ENCODE measurements at places on chromosomes 5 and 9.

DNA sequence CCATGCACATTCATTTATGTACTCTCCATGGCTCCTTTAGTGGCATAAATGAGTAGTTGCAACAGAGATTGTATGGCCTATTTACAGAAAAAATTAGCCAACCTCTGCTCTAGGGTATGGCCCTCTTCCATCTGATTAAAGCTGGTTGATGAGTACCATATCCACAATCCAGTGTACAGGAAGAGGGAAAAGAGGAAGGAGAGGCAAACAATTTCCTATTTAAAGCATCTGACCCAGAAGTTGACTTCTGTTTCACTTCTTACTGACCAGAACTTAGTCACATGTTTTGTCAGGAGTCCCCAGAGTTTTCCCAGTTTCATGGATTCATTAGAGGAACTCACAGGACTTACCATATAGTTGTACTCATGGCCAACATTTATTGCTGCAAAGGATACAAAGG, 68.6 kb upstream of the STARD4 start:
- DNase-seq: no peak

DNA sequence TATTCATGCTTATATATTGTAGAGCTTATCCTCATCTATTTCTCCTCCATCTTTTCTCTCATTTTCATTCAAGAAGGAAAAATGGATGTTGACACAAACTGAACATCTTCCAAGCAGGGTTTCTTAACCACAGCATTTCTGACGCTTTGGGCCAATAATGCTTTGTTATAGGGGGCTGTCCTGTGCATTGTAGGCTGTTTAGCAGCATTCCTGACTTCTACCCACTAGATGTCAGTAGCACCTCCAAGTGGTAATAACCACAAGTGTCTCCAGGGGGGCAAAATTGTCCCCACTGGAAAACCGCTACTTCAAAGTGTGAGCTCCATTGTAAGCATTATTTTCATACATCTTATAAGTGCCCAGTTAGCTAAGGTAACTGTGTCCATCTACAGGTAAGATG, 2.6 kb upstream of the TXNDC8 start:
- peak; percentile 49 for DNase-seq

DNA sequence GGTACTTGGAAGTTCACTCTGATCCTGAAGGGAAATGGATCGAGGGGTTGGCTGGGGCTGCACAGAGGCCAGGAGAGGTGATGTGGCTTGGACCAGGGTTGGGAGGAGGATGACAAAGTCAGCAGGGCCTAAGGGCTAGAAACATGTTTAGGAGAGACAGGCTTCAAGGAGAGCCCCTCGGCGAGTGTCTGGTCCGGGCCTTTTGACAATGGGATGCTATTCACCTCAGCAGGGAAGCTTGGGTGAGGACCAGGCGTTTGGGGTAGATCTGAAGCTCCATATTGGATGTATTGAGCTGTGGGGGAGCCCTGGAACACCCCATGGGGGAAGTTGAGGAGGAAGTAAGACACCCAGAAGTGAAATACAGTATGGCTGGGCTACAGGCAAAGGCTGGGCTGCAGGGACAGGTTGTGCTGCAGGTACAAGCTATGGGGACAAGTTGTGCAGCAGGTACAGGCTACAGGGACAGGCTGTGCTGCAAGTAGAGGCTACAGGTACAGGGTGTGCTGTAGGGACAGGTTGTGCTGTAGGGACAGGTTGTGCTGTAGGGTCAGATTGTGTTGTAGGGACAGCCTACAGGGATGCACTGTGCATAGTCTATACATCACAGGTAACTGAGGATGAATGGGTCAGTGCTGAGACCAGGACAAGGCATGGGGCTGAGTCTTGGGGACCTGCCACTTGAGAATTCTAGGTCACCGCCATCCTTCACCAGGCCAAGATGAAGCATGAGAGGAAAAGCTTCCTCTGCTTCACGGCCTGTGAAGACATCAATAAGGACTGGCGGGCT, 22.7 kb upstream of the FIBCD1 start:
- DNase-seq: no peak

DNA sequence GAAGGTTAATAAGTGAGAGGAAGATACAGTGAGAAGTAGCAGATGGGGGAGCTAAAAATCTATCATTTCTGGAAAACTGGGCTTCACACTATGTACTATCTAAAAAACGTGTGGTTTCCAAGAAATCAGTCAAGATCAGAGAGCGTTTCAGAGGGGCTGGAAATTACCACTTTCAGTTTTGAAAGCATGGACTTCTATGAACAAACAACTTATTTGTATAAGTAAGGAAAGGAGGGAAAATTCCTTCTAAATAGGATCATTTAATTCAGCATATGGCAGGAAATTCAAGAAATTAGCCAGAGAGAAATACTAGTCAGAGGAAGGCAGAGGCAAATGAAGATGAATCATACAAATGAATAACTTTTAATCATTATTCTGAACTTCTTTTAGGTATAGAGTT, 11.3 kb downstream of the TNC start:
- no peak for DNase-seq

DNA sequence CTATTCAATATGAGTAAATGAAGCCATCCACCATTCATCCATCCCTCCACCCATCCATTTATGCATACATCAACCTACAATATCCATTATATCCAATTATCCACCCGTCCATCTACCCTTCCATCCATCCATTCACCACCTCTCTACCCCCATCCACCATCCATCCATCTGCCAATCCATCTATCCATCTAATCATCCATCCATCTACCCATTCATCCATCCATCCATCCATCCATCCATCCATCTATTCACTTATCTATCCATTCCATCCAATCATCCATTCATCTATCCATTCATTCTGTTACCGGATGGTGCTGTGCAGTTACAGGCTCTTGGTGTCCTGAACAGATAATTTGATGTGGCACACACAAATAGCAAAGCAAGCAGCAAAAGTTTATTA, 10.7 kb downstream of the PAEP start:
- DNase-seq: no peak

- DNase-seq: peak; percentile 22
These were observed 8.4 kb downstream of the SLC36A3 start for GRCh38 chr5:151295138-151295537.

GRCh38 chr5:171427318-171428167, 8.1 kb downstream of the FGF18 start:
- peak; percentile 10 for DNase-seq

DNA sequence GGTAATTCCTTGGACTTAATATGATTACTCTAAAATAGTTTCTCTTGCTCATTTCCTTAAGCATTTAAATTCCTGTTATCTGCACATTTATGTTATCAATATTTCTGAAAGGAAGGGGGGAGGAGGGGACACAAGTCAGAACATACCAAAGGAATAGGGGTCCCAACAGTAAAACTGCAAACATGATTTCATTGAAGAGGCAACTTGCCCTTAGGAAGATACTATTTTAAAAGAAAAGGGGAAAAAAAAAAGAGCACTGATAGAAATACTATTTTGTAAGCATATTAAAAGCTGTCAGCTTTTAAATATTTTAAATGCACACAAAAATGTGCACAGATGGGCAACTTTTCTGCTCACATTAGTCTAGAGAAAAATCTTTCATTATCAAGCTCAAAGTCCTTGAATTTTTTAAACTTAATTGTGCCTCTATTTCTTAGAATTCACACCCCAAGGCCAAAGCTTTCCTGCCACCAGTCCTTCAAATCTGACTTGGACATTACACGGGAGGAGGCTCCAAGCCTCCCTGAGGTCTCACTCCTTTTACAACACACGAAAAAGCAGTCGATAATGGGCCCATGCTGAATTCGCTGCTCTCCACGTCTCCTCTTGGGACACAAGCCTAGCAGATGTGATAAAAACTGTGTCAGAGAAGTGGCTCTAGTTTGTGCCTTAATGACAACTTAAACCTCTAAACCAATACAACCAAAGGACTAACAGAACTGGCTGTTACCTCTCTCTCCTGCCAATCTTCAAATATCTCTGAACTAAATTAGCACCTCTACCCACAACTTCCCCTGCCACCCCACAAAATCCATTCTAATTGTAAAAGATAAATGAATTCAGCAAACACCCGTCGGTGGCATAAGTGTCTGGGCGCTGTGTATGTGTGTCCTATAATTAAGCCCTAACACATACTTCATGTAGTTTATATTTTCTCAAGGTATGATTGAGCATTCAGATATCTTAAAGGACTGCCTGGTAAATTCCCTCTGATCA, 154.3 kb downstream of the DENND1A start:
- no peak for DNase-seq

DNA sequence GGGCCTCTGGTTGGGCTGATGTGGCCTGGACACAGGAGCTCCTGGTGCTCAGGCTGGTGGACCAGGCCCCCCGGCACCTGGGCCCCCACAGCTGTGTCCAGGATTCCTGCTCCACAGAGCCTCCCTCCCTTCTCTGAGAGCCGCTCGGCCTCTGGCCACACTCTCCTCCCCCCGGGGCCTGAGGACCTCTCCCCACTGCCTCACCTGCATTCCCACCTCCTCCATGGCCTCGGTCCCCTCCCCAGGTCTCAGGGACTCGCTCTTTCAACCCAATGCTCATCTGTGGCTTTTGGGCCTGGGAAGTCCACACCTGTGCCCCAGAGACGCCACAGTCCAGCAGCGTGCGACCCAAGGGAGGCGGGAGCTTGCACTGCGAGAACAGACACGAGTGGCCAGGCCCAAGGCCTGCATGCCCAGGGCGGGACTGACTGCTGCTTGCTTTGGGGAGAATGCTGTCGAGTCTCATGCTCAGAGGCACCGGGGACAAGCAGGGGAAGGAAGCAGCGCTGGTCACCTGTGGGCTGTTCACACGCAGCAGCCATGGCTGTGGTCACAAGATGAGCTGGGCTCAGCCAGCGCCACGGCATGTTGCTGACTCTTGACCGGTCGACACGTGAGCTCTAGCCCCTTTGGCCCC, 14.6 kb downstream of the PAEP start:
- DNase-seq: no peak

DNA sequence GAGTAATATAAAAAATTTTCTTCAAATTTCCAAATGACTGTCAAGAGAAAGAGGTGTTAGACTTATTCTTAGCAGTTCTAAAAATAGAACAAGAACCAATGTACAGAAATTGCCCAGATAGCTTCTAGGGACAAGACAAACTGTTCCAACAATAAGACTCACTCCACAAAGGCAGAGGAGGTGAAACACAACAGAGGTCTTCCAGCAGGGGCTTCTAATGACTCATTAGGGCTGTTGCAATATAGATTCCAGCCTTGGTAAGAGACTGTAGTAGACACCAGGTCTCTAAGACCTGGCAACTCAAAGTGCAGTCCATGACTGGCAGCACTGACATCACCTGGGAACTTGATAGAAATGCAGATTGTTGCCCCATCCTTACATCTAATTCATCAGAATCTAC, 134.6 kb upstream of the VLDLR start:
- DNase-seq: peak; percentile 45

DNA sequence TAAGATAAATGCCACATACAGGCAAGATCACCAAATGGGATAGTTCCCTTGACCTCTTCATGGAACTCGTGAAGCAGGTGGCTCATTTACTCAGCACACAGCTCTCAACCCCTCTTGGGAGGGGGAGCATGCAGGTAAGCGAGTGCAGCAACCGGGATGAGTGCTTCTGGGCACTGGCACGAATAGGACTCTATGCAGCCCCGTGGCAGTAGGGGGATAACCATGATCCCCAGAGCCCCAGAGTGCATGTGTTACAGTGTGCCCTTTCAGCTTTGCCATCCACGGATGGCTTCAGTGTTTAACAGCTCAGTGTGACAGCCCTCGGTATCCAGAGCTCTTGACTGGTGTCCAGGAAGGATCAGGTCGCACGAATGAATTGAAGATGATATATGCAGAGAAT, 1187.1 kb downstream of the CDH9 start:
- DNase-seq: no peak

DNA sequence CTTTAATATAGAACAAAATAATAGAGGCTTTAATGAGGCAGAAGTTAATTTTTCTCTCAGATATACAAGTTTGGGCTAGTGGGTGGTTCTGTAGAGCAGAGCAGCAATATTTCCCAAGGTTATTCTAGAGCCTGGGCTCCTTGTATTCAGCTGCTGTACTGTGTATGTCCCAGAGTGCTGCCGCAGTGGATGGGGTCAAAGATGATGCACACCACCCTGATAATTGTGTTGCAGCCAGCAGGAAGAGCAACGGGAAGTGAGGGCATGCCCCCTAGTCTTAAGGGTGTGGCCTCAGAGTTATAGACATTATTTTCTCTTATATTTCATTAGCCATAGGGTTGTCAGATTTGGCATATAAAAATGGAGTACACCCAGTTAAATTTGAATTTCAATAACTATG, 23.9 kb upstream of the KIF4B start:
- no peak for DNase-seq

GRCh38 chr9:38037981-38038306, 31.1 kb downstream of the SHB start:
- DNase-seq: no peak

GRCh38 chr9:4171971-4172370, 127.9 kb downstream of the GLIS3 start:
- DNase-seq: no peak

GRCh38 chr5:152007653-152008335, 83.1 kb upstream of the GLRA1 start:
- DNase-seq: no peak

DNA sequence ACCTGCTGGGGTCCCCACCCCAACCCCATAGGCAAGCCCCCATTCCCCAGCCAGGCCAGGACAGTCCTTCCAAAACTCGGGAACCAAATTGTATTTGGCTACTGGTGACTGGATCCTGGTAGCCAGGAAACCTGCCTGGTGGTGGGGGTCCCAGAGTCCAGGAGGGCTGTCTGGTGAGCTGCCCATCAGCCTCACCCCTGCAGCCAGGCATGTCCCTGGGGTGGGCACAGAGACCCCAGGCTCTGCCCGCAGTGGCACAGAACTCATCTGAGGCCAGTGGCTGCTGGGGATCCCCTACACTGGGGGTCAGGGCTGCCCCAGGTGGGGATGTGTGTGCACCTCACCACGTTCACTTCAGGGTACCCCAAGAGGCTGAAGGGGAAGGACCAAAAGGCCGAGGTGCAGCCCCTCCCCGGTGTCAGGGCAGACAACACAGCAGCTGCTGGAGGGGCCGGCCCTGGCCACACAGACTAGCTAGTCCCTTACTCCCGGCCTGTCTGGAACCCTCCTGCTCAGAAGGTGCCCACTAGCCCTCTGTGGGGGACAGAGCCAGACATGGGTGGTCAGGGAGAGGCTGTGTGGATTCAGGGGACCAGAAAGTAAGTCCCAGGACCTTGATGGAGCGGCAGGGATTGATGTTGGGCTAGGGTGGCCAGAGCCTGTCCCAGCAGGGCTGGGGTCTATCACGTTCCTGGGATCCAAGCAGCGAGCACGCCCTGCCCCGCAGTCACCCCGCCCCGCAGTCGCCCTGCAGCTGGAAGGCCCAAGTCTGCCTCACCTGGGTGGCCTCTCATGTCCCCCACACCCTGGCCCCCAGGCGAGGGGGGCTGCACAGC, 91.5 kb downstream of the KCNT1 start:
- no peak for DNase-seq

Measured in fibroblast of pulmonary artery (primary cell).